ENCODE measurements at places on chromosomes 11 and 22.

DNA sequence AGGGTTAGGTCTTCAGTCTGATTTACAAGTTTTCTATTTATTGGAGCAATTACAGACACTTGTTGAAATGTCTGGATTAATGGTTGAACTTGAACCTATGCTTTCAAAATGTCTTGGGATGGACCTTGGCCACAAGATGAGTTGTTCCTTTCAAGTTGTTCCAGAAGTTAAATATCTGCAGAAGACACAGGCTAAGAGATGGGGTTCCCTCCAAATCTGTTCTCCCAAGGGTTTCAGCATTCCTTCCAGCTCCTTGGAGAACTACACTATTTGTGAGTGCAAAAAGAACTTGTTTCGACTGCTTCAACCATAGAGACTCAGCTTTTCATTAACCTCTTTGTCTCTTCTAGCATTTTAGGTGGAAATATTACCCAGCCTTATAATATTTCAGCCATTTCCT is 189.0 kb upstream of the BLID start:
- DNase-seq = no peak

GRCh38 chr11:2881076-2881980 is 4.2 kb downstream of the CDKN1C start:
- no peak for DNase-seq

DNA sequence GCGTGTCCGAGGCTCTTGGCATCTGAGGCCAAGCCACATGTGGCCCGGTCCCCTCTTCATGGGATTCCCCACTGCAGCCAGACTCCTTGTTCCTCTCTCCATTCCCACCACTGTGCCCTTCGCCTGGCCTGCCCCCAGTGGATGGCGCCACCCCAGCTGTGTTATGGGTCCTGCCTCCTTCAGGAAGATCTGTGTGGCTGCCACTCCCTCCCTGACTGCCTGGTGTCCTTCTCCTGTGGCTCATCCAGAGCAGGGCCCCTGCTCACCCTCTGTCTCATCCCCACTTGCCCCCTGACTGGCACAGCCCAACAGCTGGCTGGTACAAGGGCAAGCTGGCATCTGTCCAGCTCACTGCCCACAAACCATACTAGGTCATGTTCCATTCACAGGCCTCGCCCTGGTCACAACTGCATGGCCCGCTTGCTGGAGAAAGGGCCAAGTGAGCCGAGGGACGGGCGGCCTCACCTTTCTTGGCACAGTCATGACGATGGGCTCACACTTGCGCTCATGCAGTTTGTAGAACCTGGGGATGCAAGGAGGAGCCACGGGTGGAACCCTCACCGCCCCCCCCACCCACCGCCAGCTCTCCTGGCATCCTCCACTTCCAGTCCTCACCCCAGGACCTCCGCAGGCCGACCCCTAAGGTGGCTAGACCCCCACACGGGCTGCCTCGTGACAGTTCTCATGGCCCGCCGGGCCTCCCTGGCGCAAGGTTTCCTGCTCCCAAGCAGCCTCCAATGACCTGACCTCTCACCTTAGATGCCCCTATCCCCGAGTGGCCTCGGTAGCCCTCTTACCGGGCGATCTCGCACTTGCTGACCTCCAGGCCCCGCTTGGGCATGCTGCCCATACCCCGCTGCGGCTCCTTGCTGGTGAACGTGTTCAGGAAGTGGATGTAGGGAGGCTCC is 2.1 kb upstream of the PTPRCAP start:
- DNase-seq = no peak

- no peak for DNase-seq
Measured at GRCh38 chr11:69202511-69203221, 46.9 kb downstream of the SMIM38 start.

DNA sequence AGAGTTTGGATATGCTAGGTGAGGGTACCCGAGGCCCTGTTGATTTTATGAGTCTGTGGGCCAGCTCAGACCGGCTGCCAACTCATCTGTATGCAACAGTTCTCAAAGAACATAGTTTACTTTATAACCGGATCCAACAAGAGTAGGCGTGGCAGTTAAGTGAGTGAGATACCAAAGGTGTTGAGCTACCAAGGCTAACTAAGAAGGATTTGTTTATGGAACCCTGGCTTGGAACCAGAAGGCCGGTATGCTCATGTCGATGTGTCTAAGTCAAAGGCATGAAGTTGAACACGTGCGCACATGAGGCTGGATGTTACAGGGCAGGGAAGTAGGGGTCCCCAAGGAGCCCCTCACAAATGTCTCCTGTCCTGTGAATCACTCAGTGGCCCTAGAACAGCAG is at the start of gene KCNJ1:
KCNJ1 (minus strand) TSS at position 20 of the 400 bp plus-strand sequence. CDS start 27,053 bp downstream, outside the sequence.
- DNase-seq = no peak

- no peak for DNase-seq
Measured at GRCh38 chr11:123169821-123170220, 25.2 kb downstream of the CLMP start.

DNA sequence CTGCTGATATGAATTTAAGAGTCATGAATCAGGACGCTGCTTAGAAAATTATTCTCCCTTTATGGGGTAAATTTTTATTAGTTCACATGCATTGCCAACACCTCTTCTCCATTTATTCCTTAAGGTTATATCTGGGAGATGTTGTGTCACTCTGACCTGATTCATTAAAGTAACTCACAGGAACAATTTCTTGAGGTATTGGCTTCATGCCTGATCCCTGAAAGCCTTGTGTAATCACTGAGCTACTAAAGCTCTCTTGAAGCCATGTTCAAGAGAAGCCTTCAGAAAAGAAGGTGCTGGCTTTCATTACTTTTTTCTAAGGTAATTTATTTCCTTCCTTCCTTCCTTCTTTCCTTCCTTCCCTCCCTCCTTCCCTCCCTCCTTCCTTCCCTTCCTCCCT is 420.6 kb downstream of the RAB38 start:
- peak; percentile 42 for DNase-seq

GRCh38 chr11:118397448-118397847 is 4.0 kb upstream of the ATP5MG start:
- no peak for DNase-seq

DNA sequence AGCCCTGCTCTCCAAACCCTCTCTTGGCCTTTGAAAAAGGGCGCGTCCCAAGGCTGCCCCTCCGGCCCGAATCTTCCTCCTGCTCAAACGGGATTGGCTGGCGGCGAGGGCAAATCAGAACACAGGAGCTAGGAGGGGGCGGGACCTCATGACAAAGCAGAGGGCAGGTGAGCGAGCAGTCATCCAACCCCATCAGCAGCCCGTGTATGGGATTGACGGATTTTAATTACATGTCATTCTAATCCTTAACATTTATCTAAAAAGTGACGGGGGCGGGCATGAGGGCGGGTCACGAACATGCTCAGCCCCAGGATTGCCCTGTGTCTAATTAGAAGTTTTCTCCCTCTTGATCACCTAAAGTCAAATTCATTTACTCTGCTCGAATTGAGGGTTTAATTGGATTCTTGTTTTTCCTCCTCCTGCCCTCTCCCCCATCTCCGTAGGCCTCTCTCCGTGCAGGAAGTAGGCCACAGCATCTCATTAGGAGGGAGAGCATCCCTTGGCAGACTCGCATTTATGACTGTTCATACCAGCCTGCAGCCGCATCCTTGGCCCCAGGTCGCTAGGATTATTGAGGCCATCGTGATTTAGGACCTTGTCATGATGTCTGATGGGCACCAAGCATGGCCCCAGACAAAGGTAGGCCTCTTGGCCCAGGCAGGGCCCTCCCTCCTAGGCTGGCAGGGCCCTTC is 147.1 kb downstream of the CHST1 start:
- DNase-seq = no peak
